Neural progenitor cell (in vitro differentiated cells): ENCODE measurements at places on chromosomes 6 and 20. TPM values are rescaled to one million over a fixed set of nuclear protein-coding genes. Genes with fewer than 3 reads are reported as not detected.

Gene CDSN
- not detected in 2 replicates for total RNA-seq

Gene TFAP2C
- 0.60 and 1.1 TPM in 2 replicates for total RNA-seq

- no peak for DNase-seq
Measured at GRCh38 chr6:31129130-31129529, 8.9 kb upstream of the CDSN start.

- DNase-seq, result no peak
Measured at GRCh38 chr20:54151075-54151439, 22.7 kb downstream of the CYP24A1 start.

DNA sequence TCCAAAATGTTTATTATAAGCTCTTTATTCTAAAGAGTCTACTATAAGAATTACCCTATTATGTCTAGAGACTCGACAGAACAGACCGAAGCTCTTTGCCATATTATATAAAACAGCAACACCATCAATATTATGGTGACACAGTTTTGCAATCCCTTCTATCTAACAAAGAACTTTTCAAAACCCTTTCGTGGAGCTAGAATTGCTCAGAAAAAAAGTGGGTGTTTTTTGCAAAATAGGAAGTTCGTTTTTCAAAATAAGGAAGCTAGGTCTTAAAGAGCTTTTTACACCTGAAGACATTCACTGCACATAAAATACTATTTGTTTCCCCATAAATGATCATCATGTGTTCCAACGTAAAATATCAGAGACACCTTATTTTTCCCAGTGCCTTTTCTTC lies 240.0 kb downstream of the FOXC1 start:
- DNase-seq, result no peak

DNA sequence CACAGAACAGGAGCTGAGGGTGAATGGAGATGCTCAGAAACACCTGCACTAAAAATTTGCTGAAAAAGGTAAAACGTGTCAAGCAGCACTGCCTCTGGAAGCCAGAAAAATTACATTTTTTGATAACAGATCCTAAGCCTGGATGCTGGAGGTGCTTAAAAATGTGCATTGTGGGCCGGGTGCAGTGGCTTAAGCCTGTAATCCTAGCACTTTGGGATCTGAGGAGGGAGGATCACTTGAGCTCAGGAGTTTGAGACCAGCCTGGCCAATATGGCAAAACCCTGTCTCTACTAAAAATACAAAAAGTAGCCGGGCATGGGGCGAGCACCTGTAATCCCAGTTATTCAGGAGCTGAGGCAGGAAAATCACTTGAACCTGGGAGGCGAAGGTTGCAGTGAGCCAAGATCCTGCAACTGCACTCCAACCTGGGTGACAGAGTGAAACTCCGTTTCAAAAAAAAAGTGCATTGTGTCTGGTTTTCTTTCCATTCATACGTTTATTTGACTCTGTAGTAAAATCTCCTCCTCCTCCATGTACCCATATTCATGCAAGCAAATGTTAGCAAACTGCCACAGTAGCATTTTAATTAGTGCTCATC lies 587 bp upstream of the BTN3A1 start:
- no peak for DNase-seq
